Amygdala (tissue), 56 donors: ENCODE measurements at places on chromosomes 4 and X.

DNA sequence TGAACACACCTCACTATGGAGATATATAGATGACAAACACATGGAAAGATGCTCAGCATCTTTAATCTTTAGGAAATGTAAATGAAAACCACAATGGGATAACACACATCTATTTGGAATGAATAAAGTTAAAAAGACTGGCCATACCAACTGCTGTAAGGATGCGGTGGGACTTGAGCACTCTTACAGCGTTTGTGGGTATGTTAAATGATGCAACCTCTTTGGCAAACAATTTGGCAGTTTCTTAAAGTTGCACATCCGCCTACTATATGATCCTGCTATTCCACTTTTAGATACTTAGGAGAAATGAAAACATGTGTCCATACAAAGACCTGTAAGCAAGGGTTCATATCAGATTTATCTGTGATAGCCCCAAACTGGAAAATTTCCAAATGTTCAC lies 50.7 kb downstream of the MRPL1 start:
- no peak for DNase-seq

DNA sequence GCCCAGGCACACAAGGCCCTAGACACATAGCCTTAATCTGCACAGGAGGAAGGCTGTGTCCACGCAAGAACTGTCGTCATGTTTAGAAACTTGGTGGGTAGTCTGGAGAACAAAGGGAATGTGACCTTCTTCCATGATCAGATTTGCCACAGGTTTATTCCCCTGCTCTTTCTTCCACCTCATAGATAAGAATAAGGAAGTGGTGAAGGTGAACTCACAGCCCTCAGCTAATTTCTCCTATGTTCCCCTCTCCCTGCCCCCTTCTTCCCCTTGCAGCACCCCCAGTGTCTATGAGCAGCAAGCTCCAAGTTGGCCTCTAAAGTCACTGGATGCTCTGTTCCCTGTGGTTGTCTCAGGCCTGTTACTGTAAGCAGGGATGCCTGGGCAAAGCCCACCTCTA lies 39.8 kb upstream of the LAS1L start:
- DNase-seq: no peak

- no peak for DNase-seq
Measured at GRCh38 chrX:6382284-6382683, 152.6 kb downstream of the VCX3A start.

GRCh38 chr4:134628066-134628465 lies 426.5 kb upstream of the PABPC4L start:
- no peak for DNase-seq

DNA sequence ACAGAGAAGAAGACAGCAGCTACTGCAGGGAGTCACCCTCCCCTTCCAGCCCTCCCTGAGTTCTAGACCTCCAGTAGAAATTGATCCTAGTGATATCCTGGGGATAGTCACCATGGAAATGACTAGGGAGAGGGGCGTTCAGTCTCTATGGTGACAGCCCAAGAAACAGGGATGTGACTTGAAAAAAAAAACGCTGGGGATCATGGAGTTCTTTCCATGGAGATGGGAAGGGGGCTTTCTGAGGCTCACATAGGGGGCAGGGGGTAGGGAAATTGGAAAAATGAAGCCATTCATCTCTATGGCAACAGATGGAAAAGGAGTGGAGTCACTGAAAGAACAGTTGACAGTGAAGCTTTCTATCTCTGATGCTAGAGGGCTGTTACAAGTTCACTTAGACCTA lies 28.0 kb upstream of the IGBP1 start:
- DNase-seq: no peak

DNA sequence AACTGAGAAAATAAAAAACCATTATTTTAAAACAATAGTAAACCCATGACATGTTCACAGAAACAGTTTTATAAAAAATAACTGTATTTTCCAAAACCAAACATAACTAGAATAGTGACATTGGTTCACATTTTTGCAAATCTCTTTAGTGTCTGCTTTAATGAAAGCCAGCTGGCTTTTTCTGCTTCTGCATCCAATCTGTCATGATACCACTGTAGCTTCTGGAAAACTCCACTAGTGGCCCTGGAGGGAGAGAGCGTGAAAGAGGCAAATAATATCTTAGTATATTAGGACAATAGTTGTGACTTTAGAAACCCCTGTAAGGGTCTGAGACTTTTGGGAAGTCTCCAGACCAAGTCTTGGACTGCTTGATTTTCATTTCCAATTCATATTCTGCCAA lies 31.1 kb downstream of the FGFBP1 start:
- no peak for DNase-seq

GRCh38 chr4:960140-960635 lies 13.2 kb downstream of the DGKQ start:
- no peak for DNase-seq

DNA sequence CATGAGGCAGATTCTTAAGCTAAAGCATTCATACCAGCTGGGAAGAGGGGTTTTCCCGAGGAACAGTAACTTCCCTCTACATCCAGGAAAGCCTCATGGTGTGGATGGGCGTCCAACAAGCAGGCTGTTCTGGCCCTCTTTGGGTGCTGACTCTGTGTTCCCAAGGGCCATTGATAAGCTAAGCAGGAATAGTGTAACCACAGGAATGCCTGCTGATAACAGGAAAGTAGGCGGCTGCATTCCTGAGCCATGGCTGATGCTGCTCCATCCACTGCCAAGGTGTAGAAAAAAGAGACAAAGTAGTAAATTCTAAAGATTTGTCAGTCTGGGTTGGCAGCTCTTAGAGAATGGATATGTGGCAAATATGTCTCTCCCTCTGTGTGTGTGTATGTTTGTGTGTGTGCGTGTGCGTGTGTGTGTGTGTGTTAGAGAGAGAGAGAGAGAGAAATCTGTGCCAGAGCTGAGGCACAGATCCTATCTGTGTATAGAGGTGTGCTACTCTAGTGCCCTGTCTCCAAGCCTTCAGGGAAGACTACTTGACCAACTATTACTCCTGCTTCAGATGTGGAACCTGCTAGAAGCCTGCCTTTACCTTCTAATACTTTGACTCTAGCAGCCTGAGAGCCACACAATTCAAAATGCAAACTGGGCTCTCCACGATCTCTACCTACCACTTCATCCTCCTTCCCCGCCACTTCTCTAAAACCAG lies 353.1 kb upstream of the NR3C2 start:
- no peak for DNase-seq

DNA sequence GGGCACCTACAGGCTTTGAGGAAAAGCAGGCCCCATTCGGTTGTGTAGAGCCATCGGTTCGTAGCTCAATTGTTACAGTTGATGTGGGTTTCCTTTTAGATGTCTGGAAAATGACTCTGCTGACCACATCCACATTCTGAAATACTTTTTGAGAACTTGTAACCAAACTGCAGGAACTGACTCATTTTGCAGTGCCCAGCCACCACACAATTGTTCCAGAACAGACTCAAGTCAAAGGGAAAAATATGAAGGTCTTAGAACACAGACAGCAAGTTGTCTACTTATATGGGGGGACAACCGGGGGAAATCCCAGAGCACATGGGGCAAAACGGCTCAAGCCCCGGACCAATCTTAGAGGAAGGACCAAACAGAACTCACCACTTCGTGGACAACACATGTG lies 557.6 kb upstream of the DIPK2B start:
- DNase-seq: no peak

DNA sequence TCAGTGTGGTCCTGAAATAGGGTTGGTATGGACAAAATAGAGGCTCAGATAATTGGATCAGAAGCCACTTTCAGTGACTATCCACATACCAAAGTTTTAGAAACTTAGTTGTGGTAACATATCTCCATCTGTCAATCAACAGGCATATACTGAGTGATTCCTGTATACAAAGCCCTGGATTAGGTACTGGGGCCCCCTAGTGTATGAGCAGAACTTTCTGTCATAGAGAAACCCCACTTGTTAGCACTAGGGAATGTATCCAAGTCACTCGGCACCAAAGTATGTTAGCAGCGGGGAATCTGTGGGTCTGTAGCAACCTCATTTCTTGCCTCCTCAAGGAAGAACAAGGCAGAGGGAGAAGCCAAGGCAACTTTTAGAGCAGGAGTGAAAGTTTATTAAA lies 50.7 kb downstream of the MAP7D3 start:
- DNase-seq: no peak

- DNase-seq: no peak
Measured at GRCh38 chr4:113882668-113883067, 96.8 kb downstream of the ARSJ start.

- DNase-seq: no peak
Measured at GRCh38 chrX:49003696-49004095, 1.6 kb upstream of the GRIPAP1 start.

DNA sequence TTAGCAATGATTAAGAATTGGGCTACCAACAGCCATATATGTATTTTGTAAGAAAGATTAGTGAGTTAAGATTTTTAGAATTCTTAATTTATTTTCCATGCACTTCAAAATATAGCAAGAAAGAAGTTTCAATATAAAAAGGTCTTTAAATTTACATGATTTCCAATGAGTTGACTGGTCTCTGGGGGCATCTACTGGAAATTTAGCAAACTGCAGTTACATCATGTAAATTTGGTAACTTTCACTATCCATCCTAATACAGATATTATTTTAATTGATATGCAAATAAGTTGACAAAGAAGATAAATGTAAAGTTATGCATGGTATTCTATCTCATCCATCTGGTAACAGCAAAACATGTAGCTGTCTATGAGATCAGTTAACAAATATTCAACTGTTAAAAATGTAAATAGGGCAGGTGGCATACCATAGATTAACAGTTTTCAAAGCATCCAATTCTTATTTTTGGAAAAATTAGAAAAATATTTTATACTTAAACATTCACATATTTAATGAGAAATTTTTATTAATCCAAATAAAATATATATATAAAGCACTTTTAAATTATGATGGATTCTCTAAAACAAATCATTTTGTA lies 29.1 kb downstream of the TTC29 start:
- no peak for DNase-seq

GRCh38 chrX:63434206-63434605 lies 83.1 kb upstream of the SPIN4 start:
- no peak for DNase-seq

- no peak for DNase-seq
Measured at GRCh38 chr4:153521478-153521877, 55.3 kb downstream of the TMEM131L start.
